ENCODE measurements at places on chromosomes 6 and 20.

DNA sequence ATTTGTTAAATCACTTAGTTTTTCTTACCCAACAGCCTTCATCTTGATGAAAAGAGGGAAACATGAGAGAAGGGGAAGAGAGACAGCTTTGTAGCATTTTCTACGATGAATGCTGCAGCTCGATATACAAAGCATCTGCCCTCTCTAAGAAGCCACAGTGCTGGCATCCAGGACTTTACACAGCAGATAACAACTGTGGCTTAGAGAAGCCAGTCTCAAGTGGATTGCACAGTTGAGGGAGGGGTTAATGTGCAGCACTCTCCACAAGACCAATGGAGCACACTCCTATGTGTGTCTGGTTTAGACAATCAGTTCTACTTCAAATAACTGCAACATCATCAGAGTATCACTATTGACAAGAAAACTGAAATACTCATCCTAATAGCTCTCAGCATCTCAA, 5.8 kb downstream of the C6orf120 start:
- no peak for DNase-seq

DNA sequence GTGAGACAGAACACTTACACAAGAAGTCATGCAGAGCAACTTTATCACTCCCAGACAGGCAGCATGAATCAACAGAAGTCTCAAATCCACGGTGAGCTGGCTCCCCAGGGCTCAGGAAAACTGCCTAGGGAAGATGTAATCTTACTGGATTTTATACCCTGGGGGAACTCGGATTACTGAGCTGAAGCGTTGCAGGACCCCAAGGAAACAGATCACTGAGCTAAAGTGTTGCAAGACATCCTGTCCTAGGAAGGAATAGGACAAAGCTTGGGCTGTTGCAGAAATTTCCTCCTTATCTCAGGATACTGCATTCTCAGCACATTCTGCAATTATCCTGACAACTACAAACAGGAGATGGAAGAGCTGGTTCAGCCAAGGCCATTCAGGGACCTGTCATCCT, 224.8 kb downstream of the TFAP2A start:
- no peak for DNase-seq

DNA sequence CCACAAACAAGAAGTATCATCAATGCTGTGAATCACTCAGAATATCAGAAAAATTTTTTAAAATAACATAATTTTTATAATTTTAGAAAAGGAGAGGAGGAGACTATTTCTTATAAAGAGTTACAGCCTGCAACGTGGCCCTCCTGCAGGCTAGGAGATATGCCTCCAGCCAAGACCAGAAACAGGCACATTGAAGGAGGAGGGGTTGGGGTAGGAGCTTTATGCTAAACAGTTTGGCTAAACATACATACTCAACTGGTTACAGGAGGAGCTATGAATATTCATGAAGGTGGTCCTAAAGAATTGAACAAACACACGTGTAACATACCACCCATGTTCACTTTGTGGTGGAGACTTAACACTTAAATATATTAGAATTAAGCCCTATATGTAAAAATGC, 14.2 kb upstream of the LCA5 start:
- no peak for DNase-seq

DNA sequence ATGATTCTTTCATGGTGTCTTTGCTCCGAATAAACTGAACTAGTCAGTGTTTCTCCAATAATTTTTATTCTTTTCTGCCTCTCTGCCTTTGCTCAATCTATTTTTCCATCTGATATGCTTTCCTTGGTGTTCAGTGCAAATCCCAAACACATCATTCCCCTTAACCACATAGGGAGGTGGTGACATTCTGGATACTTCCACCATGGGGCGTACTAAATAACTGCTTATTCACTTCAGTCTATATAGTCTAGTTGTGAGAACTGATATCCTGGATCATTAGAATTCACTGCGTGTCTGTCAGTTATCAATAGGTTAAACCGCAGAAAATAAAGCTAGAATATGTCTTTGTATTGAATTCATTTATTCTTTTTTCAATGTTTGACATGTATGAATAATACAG, 83.1 kb downstream of the KCNQ5 start:
- DNase-seq: no peak

- DNase-seq: no peak
Observed at GRCh38 chr6:135212935-135213334, 31.8 kb downstream of the MYB start.

GRCh38 chr6:16180696-16181438, 52.0 kb downstream of the MYLIP start:
- DNase-seq: no peak

DNA sequence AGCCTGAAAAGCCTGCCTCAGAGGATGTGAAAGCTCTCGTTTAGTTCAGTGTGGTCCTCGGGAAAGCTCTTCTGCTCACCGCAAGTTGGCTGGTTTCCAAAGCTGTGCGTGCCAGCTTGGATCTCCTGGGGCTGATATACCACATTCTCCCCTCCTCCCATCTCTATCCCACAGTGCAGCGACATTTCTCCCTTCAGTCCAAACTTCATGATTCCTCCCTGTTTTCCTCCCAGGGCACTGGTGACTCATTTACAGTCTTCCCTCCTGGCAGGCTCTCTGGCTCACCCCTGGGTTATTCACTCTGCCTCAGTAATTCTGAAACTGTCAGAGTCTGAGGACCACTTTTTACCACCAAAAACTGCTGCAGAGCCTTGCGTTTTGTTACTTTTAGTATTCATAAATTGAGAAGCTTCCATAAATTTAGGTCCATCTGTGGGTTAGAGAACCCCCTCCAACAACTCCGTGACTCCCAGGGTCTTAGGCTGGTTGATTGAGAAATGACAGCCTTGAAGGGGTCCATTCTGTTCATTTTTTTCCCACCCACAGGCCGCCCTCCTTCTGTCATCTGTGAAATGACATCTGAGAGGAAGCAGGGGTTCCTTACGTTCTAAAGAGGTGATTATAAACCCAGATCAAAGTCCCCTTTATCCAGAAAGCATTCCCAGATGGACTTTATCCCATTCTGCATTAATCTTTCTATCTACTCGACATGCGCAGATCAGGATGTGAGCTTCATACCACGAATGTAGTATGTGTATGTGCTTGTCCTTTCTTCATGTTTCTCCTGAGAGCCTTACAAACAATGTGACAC, 6.1 kb downstream of the TRIM10 start:
- no peak for DNase-seq

DNA sequence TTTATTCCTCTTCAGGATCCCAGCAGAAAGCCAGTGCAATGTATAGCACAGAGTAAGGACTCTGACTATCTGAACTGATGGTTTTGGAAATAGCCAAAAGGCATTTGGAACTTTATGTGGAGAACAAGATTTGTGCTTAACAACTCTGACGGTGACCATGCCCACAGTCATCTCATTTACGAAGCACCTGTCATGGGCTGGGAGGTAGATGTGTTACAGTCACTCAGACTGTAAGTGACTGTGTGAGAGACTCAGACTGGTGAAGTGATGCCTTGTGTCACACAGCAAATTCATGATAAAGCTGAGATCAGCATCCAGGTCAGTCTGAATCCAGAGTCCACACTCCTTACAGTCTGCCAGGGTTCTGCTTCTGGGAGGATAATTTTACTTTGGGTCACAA, 23.9 kb upstream of the FAM83C start:
- no peak for DNase-seq

DNA sequence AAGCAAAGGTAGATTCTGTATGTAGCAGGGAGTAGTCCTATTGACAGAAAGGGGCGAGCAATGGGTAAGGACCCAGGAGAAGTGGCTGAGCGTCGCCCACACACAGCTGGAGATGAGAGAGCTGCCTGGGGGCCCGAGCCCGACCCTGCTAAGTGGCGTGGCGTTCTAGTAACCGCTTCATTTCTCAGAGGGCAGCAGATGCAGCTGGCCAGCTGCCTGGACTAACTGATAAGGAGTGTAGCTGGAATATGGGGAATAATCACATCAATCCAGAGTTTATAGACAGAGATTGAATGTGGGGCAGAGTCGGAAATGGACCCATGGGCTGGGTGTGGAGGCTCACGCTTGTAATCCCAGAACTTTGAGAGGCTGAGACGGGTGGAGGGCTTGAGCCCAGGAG, 64.4 kb downstream of the EZR start:
- no peak for DNase-seq

- DNase-seq: no peak
Observed at GRCh38 chr6:13466304-13467215, 20.8 kb downstream of the GFOD1 start.

GRCh38 chr6:136609873-136610706, 59.9 kb upstream of the MAP7 start:
- DNase-seq: no peak

DNA sequence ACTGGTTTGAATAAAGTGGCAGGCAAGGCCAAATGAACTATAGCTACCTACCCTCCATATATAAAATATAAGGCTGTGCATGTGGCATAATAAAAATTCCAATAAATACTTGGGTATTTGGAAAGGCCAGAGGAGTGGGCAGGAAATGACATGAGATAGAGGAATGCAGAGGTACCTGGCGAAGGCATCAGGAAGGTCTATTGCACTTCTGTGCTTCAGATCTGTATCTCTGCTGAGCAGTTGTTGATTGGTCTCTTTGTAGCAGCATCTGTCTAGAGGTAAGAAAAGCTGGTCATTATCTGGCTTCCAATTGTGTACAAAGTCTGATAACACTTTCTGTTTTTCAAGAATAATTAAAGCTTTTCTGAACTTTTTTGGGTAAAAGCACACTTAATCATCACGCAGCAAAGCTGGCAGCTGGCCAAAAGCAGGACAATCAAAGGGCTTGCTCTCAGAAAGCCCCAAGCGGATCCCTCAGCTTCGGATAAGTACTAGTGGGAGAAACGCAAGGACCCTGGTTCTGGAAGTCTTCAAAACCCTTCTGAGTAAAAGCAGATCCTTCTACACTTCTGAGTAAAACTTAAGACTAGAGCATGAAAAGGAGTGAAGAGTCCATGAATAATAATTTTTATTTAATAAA, 120.1 kb upstream of the TCF21 start:
- DNase-seq: no peak

DNA sequence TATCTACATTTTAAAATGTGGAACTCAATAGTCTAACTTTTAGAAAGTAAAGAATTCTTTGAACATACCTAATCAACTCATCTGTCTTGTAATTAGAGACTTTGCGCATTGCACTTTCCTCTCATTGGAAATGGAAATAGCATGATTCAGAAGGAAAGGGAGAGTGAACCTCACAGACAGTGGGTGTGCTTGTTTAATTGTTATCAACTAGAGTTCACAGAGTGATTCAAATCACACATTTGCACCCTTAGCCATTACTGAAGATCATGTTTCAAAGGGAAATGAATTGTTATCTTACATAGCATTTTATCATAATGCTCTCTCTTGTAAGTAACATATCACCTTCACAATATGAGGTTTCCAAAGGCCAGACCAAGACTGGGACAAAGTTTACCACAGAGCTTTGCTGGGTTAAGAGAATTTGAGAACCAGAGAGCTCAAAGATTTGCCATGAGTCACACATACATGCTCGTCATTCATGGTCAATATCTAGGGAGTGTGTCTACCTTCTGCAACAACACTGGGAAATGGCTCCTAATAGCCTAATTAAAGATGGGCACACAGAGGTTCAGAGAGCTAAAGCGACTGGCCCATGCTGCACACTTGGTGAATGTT, 21.5 kb downstream of the GSTA3 start:
- no peak for DNase-seq
